ENCODE measurements at places on chromosomes 3 and 15.
A peak's percentile ranks its signal among the peaks of the same experiment; 100 is the strongest.

DNA sequence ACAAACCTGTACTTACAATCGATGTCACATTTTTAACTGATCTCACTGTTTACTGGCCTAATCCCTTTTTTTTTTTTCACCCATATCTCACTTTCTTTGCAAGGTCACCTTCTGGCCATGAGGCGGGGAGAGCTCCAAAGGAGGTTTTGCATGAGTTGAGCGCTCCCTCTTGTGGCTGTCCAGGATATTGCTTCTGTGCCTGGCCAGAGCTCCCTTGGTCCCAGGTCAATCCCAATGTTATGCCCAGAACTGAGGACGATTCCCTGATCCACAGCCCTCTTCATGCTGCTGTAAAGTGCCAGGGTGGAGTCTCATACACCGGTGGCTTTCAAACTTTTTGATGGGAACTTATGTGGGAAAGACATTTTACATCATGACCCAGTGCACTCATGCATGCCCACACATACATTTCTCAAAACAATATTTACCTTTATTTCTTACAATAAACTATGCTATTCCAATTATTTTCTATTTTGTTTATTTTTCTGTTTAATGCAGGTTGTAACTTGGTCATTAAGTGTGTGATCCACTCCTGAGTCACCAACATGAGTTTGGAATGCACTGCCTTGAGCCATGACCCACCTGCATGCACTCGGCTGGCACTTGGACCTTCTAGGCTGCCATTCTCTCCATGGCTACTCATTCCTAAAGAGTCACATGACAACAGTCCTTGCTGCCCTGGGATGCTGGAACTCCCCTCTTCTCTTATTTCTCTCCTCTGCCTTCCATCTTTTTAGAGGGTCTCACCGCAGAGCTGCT, 9.6 kb upstream of the SST start:
- peak; percentile 73 for DNase-seq

DNA sequence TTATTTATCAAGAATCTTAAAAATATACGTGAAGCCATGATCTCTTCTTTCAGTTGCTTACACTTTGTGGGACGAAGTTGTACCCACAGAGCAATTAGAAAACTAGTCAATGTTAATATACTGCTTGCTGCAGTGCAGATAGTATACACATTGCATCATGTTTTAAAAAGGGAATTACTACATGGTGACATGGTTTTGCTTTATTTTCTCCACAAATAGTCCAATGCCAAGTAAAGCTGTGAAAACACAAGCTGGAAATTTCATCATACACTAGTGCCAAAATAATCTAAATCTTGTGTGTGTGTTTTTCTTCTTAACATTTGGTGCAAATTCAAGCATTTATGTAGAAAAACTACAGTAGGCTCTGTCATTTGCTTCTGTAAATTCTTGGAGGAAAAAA, 233.0 kb downstream of the EPHA3 start:
- no peak for DNase-seq

- DNase-seq: peak; percentile 57
Measured at GRCh38 chr3:56855856-56856512, 54.2 kb upstream of the ARHGEF3 start.

GRCh38 chr15:74995779-74996765, 709 bp downstream of the SCAMP5 start:
- DNase-seq: no peak

- DNase-seq: no peak
Measured at GRCh38 chr15:52727815-52728214, 48.6 kb upstream of the ATOSA start.

- DNase-seq: no peak
Measured at GRCh38 chr3:51585197-51585596, 46.7 kb downstream of the RAD54L2 start.
